Nucleus accumbens (tissue), 56 donors: ENCODE measurements at places on chromosomes 11 and 22.

DNA sequence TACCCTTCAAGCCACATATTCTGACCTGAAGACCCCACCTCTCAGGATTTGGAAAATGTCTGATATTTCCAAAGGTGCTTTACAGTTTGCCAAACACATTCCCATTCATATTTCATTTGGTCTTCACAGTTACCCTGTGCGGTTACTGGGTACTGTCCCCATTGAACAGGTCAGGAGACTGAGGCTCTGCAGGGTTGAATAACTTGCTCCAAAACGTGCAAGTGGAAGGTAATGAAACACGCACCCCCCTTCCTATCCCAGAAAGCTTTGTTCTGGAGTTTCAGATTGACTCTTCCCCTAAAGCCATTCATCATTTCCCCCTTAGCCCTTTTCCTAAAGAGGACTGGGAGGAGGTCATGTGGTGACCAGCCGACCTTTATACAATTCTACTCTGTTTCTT is 18.8 kb downstream of the MICAL2 start:
- DNase-seq = no peak

DNA sequence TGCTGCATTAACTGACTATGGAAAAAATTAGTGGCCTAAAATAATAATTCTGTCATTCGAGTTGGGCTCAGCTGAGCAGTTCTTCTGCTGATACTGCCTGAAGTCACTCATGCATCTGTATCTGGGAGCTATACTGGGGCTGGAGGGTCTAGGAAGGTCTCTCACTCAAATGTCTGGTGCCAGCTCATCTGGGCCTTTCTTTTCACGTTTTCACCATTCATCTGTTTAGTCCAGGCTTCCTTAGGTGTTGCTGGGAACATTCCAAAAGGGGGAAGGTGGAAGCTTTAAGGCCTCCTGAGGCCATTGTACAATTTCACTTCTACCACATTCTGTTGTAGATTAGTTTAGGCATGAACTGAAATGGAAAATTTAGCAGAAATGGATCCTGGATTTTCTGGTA is 28.0 kb downstream of the YAP1 start:
- DNase-seq = no peak

- no peak for DNase-seq
Observed at GRCh38 chr22:18110954-18111758, 547 bp downstream of the TUBA8 start.

GRCh38 chr11:2096011-2096918 is 42.9 kb downstream of the IGF2 start:
- DNase-seq = no peak

- DNase-seq = no peak
Observed at GRCh38 chr11:72642043-72642883, 32.0 kb downstream of the PDE2A start.

- DNase-seq = no peak
Observed at GRCh38 chr11:134478611-134479010, 66.6 kb upstream of the B3GAT1 start.

DNA sequence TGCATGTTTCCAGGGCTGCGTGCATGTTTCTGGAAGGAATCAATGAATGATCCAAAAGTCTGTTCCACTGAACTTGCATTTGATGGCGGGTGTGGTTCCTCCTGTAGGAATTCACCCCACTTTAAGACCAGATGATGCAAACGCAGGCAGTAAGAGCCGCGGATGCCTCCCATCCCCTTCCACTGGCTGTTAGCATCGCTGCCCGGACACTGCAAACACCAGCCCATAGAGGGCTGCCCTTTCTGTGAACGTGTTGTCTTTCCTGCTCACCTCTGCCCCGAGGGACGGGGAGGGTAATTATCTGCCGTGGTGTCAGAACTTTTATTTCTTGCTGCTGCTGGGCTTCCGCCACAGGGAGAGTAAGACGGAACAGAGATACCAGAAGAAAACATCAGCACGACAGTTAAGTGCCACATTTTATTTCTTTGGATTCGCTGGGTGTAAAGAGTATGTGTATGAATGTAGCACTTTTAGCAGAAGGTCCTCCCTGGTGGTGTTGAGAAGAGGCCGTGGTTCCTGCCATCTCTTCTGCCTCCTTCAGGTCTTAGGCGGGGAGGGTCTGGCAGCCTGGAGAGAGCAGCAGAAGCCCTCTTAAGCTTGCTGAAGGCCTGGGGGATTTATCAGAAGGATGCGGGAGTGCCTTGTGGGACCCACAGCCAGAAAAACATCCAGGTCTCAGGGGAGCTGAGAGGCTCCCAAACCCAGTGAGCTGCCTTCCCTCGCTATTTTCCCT is 53.2 kb upstream of the NECTIN1 start:
- DNase-seq = no peak

DNA sequence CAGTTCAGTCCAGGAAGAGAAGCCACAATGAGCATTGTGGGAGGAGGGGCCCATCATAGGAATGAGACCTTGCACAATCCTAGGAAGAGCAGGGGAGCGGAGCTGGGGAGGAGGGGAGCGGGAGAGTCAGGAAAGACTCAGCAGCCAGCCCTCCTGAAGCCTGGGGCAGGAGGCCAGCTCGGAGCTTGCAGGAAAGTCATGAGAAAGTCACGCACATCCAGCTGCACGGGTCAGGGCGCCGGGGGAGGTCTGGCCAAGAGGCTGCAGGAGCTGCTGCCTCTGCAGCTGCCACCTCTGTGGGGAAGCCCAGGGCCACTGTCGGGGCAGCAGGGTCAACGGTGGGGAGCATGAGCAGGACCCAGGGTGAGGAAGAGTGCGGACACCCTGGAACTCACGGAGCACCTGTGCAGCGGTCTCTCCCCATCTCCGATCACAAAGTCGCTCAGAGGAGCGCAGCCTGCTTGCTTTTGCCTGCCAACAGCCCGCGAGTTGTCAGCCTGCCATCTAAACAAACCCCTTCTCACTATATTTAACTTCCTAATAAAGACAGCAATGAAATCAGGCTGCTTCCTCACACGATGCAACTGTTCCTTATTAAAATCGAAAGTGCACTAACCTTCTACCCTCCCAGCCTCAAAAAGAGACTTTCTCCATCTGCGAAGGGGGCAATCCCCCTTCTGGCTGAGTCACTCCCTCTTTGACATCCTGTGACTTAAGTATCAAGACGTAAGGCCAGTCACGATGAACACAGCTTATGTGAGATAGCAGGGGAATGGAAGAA is 52.9 kb upstream of the RTL6 start:
- no peak for DNase-seq

- peak; percentile 13 for DNase-seq
Observed at GRCh38 chr22:23137905-23138561, 3.8 kb downstream of the RSPH14 start.

DNA sequence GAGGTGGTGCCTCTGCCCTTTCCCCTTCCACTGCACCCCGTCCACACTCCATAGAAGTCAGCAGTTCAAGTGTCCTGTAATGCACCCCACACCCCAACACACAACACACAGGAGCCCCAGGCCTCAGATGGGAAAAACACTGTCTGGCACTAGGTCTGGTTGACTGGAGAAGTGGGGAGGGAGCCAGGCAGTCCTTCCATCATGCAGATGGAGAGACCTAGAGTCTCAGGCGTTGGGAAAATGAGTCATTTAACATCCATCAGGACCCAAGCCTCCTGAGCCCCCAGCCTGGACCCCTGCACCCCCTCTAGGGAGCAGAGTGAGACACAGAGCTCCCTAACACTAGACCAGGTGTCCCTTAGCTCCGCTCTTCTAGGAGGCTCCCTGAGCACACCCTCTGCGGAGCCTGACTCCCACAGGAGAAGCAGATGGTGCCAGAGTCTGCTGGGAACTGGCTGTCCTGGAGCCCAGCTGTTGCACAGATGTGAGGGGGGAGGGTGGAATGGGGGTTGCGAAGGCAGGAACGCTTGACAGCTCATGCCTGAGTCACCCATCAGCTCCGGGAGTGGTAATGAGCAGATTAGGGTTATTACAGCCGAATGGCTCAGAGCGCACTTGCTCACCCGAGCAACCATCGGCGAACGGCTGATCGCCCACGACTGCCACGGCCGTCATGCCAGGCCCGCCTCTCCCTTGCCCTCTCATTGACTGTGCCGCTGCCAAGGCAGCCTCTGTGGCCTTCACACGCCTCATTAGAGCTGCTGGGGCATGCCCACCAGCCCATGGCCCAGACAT is 22.1 kb upstream of the SYT7 start:
- DNase-seq = peak; percentile 77

DNA sequence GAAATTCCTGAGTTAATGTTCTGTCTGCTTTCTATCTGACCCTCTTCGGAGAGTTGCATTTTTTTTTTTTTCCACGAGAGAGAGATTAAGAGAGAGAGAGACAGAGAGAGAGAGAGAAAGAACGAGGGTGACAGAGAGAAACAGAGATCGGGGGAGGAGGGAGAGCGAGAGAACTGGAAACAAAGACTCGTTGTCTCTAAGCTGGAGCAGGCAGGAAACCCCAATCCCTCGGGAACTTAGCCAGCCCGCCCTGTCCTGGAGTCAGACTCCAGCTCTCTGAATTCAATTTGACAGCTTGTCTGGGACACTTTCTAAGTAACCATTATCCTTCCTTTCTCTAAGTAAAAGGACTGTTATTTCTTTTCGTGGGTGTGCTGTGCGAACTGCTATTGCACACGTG is 76.9 kb downstream of the KCNJ1 start:
- peak; percentile 86 for DNase-seq

DNA sequence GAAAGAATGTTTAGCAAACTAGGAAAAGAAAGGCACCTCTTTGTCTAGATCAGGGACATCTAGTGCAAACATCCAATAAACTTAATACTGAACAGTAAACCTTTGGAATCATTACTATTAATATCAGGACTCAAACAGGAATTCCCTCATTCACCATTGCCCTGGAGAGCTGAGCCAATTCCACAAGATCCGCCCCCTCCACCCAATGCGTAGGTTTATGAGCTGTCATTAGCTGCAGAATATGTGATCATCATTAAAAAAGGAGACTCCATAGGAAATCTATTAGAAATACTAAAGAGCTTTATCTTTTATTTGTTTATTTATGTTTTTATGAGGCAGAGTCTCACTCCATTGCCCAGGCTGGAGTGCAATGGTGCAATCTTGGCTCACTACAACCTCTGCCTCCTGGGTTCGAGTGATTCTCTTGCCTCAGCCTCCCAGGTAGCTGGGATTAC is 5.5 kb downstream of the IL17REL start:
- no peak for DNase-seq

GRCh38 chr22:40911772-40912171 is 39.4 kb upstream of the RBX1 start:
- DNase-seq = no peak

DNA sequence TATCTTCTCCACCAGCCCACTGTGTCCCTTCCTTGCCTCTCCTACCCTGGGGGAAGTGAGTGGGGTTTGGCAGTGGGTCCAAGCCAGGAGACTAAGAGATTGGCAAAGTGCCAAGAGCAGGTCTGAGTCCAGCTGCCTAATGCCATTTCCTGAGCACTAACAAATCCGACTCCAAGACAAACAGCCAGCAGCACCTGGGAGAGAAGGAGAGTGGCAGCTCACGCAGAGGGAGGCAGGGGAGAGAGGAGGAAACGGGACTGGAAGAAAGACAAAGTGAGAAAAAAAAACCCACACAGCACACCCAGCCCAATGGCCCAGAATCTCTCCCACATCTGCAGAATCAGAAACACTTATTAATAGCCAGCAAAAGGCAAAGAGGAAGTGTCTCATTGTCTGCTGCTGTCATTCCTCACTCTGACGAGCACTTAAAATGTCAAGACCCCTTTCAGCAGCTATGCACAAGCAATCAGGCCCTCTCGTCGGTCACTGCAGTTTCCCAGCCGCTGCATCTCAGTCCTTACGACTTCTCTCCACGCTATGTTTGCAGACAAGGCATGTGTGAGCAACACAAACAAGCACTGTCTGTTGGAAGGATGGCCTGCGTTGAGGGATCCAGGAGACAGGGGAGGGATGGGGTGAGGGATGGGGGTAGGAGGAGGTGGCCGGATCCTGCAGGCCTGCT is 558.4 kb upstream of the CADM1 start:
- no peak for DNase-seq

GRCh38 chr11:14015711-14016110 is 53.2 kb downstream of the SPON1 start:
- no peak for DNase-seq

DNA sequence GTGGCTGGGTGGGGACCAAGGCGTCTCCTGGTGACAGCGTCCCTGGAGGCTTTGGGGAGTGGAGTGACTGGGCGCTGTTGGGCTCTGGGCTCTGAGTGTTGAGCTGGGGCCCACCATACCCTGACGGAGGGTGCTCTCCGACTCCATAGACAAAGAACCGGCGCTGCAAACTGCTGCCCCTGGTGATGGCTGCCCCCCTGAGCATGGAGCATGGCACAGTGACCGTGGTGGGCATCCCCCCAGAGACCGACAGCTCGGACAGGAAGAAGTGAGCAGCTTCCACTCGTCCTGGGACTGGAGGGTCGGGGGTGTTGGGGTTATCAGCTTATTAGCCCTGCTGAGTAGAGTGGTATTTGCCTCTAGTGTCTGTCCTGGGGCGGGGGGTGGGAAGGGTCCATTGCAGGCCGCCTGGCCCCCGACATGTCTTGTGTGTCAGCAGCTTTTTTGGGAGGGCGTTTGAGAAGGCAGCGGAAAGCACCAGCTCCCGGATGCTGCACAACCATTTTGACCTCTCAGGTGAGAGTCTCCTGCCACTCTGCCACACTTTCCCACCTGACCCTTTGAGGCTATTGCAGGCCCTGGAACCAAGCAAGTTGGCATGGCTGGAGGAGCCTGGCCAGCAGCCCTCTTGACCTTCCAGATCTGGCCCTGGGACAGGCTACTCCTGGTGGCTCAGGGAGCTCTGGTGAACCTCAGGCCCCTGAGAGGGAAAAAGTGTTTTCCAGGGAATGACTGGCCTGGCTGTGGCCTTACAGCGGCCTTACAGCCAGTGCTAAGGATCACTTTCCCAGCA is 7.6 kb downstream of the CLDN5 start:
- no peak for DNase-seq

- no peak for DNase-seq
Observed at GRCh38 chr11:120900643-120901042, 123.3 kb upstream of the TBCEL start.

- DNase-seq = no peak
Observed at GRCh38 chr22:39777716-39778454, 115.7 kb downstream of the ENTHD1 start.

- DNase-seq = no peak
Observed at GRCh38 chr22:40043081-40043480, 48.3 kb downstream of the FAM83F start.

DNA sequence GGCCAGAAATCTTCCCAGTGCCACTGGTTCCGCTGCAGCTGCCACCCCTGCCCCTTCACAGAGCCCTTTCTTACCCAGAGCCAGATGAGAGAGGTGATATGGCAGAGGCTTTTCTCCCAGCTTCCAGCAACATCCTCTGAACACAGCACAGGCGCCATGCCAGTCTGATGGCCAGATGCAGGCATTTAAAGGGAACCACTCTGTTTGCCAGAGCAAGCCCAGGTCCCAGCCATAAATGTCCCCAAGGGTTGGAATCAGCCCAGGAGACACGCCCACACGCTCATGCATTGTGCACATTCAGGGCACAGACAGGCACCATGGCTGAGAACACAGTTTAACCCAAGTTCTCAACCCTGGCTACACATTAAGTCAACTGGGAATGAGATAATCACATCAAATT is 114.3 kb upstream of the CSNK2A3 start:
- DNase-seq = no peak

- DNase-seq = no peak
Observed at GRCh38 chr11:82858556-82859091, 41.6 kb downstream of the PRCP start.

GRCh38 chr11:34052608-34053160 is 1.2 kb downstream of the CAPRIN1 start:
- DNase-seq = no peak
